Activated naive CD8-positive, alpha-beta T cell treated with anti-CD3 and anti-CD28 coated beads, Interleukin-2, amount 10 ng/mL, durations not matched to agents 7 days and 5 days (primary cell): ENCODE measurements at places on chromosomes 11 and 22.

DNA sequence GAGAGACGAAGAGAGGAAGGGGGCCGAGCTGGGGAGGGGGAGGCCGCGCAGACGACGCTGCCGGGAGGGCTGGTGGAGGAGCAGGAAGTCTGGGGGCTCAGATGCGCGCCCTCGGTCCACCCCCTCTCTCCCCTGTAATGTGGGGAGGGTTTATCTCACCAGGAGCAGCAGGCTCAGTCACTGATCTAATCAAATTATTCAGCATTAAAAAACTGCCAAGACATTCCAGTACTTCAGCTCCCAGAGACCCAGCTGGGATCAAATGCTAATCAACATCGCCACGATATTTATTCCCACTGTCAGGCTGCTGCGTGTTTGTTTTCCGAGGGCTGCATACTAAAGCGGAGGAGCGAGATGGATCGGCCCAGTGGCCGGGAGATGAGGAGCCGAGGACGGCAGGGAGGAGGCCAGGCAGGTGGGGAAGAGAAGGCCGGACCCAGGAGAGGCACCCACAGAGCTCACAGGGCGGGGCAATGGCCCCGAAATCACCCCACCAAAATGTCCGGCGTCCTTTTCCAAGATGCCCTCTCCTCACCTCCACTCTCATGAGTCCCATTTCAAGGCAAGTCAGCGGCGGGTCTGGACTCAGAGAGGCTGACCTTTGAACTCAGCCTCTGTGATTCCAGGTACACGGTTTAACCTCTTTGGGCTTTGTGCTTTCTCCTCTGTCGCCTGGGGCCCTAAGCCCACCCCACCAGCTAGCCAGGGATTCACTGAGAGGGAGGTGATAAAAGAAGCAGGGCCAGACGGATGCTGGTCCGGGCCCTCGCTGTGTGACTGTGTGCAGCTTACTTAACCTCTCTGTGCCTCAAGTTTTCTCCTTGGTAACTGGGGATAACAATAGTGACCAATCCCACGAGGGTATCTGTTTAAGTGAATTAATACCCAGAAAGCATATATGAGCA, 502.1 kb downstream of the MN1 start:
- H3K36me3 ChIP-seq = no peaks in the 10 kb centered on the region
- H3K27ac ChIP-seq = no peak overlapping the region
- DNase-seq = no peak
- no peak overlapping the region for H3K4me3 ChIP-seq
- H3K27me3 ChIP-seq = peaks cover 10% of the 10 kb centered on the region

GRCh38 chr11:68036717-68037239, 2.0 kb upstream of the TCIRG1 start:
- H3K27me3 ChIP-seq = no peaks in the 10 kb centered on the region
- peaks cover 20% of the 10 kb centered on the region for H3K4me1 ChIP-seq
- peak overlapping the region; percentile 97 for H3K27ac ChIP-seq
- peak overlapping the region; percentile 63 for H3K4me3 ChIP-seq
- DNase-seq = peak; percentile 56

DNA sequence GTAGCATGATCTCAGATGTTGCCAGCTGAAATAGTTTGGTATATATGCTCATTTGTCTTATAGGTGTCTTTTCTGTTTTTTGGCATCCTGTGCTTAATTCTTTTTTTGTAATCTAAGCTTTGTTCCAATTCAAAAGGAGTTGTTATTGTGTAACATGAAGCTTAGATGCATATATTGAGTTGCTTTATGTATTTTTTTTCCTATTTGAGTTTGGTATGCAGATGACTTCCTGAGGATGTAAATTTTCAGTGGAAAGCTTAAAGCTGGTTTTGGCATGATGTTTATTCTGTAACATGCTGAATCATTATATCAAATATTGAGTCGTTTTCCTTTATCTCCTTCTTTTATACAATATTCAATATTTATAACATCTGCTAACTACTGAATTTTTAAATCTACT, 69.4 kb downstream of the DDX10 start:
- no peaks in the 10 kb centered on the region for H3K27me3 ChIP-seq
- peaks cover 31% of the 10 kb centered on the region for H3K36me3 ChIP-seq
- H3K27ac ChIP-seq = no peak overlapping the region
- H3K4me1 ChIP-seq = peaks cover 17% of the 10 kb centered on the region

- H3K36me3 ChIP-seq = no peaks in the 10 kb centered on the region
- no peaks in the 10 kb centered on the region for H3K4me1 ChIP-seq
- H3K27me3 ChIP-seq = no peaks in the 10 kb centered on the region
These were observed 714.7 kb upstream of the TENM4 start for GRCh38 chr11:80155412-80156017.

- H3K27ac ChIP-seq = no peak overlapping the region
- no peaks in the 10 kb centered on the region for H3K4me1 ChIP-seq
- H3K36me3 ChIP-seq = no peaks in the 10 kb centered on the region
- H3K4me3 ChIP-seq = no peak overlapping the region
These were observed 47.8 kb upstream of the ALX4 start for GRCh38 chr11:44357711-44358110.

DNA sequence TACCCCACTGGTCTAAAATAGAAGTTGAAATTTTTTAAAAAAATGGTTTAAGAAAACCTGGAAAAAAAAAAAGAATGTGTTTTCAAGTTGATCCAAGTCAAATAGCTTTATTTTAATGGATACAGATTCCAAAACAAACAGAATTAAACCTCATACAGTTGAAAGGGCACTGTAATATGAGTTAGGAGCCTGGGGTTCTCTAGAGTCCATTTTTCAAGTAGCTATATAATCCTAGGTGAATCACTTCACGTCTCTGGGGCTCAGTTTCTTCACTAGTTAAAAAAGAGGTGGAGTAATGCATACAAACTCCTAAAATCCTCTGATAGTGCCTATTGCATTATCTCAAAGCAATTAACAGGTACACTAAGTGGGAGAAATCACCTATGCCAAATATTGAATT, 132.9 kb downstream of the BBOX1 start:
- H3K27ac ChIP-seq = no peak overlapping the region
- no peaks in the 10 kb centered on the region for H3K36me3 ChIP-seq
- H3K27me3 ChIP-seq = peaks cover 11% of the 10 kb centered on the region
- no peaks in the 10 kb centered on the region for H3K4me1 ChIP-seq

DNA sequence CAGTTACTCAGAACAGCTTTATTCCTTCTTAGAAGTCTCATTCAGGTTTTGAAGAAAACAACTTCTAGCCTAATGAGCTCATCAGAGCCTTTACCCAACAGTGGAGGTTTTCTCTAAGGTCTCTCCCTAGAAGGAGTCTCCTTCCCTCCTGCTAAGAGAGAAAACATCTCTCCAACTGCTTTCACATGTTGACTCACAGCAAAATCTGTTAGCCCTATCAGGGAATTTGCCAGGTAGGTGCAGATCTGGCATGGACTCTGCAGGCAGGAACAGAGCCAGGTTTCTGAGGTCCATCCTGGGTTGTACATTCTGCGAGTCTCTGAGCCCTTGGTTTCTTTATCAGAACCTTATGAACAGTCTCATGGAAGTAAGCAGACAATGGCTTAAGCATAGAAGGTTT, 214.4 kb downstream of the HIPK3 start:
- H3K4me1 ChIP-seq = no peaks in the 10 kb centered on the region
- no peak overlapping the region for H3K4me3 ChIP-seq

GRCh38 chr22:19765477-19766239, 5.1 kb downstream of the TBX1 start:
- peak overlapping the region; percentile 65 for H3K27ac ChIP-seq
- no peaks in the 10 kb centered on the region for H3K36me3 ChIP-seq
- peaks cover 63% of the 10 kb centered on the region for H3K27me3 ChIP-seq
- H3K4me3 ChIP-seq = peak overlapping the region; percentile 72
- peak; percentile 71 for DNase-seq
- peaks cover 10% of the 10 kb centered on the region for H3K4me1 ChIP-seq

GRCh38 chr22:29615705-29616327, 12.4 kb downstream of the NF2 start:
- no peaks in the 10 kb centered on the region for H3K27me3 ChIP-seq
- H3K4me3 ChIP-seq = no peak overlapping the region
- H3K36me3 ChIP-seq = peaks cover 5% of the 10 kb centered on the region
- H3K4me1 ChIP-seq = peaks cover 16% of the 10 kb centered on the region

DNA sequence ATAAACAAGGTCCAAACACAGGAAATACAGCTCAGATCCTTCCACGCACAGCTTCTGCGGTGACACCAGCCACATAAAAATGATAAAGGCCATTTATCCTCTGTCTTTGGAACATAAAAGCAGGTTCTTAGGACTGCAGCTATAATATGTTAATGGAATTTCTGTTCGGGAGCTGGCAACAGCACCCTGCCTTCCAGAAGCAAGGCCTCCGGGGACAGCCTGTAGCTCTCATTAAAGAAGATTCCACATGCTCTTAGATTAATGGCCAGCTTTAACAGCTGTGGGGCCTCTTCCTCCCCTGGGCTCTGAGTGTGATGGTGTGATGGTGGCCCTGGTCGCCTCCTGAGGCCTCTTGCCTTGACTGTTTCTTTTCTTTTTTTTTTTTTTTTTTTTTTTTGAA, 137.3 kb downstream of the CACNA1I start:
- peaks cover 15% of the 10 kb centered on the region for H3K27me3 ChIP-seq
- H3K4me3 ChIP-seq = no peak overlapping the region
- DNase-seq = no peak
- no peaks in the 10 kb centered on the region for H3K36me3 ChIP-seq
- H3K27ac ChIP-seq = no peak overlapping the region

DNA sequence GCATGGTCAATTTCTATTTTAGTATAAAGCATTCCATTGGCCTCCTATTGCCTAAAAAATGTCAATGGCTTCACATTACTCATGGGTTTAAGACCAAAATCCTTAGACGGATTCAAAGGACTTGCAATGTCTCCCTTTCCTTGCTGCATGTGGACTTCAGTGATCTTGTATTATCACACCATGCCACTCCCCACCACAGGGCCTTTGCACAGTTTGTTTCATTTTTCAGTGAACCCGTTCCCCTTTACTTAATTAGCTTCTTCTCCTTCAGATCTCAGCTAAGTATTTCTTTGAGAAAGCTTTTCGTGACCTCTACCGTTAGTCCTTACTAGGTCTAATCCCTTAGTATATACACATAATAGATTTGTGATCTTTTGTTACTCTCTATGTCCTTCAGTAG, 269.7 kb downstream of the FAM76B start:
- H3K36me3 ChIP-seq = peaks cover 2% of the 10 kb centered on the region
- DNase-seq = no peak
- no peaks in the 10 kb centered on the region for H3K4me1 ChIP-seq
- no peak overlapping the region for H3K27ac ChIP-seq
- peaks cover 2% of the 10 kb centered on the region for H3K27me3 ChIP-seq

- H3K4me1 ChIP-seq = peaks cover 3% of the 10 kb centered on the region
- H3K36me3 ChIP-seq = no peaks in the 10 kb centered on the region
- no peak overlapping the region for H3K4me3 ChIP-seq
These were observed 365.0 kb downstream of the ETS1 start for GRCh38 chr11:128222245-128222884.

- no peak overlapping the region for H3K27ac ChIP-seq
- H3K36me3 ChIP-seq = peaks cover 28% of the 10 kb centered on the region
- H3K27me3 ChIP-seq = no peaks in the 10 kb centered on the region
- no peak overlapping the region for H3K4me3 ChIP-seq
- no peak for DNase-seq
These were observed 162.0 kb upstream of the SORL1-AS1 start for GRCh38 chr11:121614636-121615240.

- no peak for DNase-seq
- no peaks in the 10 kb centered on the region for H3K27me3 ChIP-seq
- no peak overlapping the region for H3K27ac ChIP-seq
- H3K4me1 ChIP-seq = no peaks in the 10 kb centered on the region
- no peak overlapping the region for H3K4me3 ChIP-seq
These were observed 174.8 kb downstream of the LARGE1 start for GRCh38 chr22:33745501-33745900.

- H3K27me3 ChIP-seq = no peaks in the 10 kb centered on the region
- DNase-seq = no peak
- H3K36me3 ChIP-seq = no peaks in the 10 kb centered on the region
- H3K4me1 ChIP-seq = no peaks in the 10 kb centered on the region
These were observed 632.0 kb upstream of the KIRREL3 start for GRCh38 chr11:127632546-127632945.

- H3K27me3 ChIP-seq = no peaks in the 10 kb centered on the region
- H3K4me3 ChIP-seq = no peak overlapping the region
- H3K4me1 ChIP-seq = no peaks in the 10 kb centered on the region
- H3K27ac ChIP-seq = no peak overlapping the region
- DNase-seq = no peak
- peaks cover 15% of the 10 kb centered on the region for H3K36me3 ChIP-seq
These were observed 497.4 kb downstream of the ETS1 start for GRCh38 chr11:128089962-128090361.

DNA sequence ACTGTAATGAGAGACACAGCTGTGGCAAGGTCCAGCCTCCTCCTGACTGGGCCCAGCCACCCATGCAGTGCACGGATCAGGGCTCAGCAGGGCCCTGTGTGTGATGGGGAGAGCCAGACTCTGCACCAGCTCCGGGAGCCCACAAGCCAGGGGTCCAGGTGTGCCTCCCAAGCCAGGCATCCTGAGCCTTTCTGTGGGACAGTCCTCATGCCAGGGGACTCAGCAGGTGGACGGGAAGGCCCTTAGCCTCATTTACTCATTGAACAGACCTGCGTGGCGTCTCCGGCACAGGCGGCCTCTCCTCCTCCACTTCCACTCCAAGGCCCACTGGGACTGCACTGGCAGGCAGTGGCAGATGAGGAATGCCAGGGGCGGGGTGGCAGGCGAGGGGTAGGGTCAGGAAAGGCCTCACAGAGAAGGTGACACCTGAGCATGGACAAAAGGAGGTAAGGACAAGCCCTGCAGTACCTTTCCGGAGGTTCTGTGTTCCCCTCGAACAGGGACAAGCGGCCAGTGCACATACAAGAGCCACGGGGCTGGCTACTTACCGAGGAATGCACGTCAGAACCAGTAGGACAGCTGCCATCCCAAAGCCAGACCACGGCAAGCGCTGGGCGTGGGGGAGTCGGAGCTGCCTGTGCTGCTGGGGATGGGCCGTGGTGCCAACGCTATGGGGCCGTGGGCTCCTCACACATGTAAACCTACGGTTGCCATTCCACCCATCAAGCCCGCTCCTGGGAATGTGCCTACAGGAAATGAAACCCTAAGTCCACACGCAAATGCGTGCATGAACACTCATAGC, 52.7 kb downstream of the IGF2 start:
- no peaks in the 10 kb centered on the region for H3K36me3 ChIP-seq
- H3K27me3 ChIP-seq = peaks cover 4% of the 10 kb centered on the region
- H3K27ac ChIP-seq = no peak overlapping the region
- H3K4me3 ChIP-seq = no peak overlapping the region
- no peaks in the 10 kb centered on the region for H3K4me1 ChIP-seq
- peak; percentile 17 for DNase-seq

DNA sequence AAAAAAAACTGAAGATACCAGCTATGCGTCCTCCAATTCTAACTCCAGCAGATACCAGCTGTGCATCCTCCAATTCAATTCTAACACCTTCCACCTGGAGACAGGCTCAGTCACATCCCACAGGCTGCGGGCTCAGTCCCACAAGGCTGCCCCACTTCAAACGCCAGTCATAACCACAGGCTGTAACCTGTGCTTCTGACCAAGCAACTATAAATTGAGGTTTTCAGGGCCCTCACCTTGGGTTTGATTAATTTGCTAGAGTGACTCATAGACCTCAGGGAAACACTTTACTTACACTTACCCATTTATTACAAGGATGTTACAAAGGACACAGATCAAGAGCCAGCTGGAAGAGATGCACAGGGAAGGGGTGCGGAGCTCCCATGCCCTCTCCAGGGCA, 32.4 kb upstream of the MSANTD2 start:
- H3K4me3 ChIP-seq = no peak overlapping the region
- no peak for DNase-seq
- H3K27me3 ChIP-seq = peaks cover 50% of the 10 kb centered on the region
- H3K27ac ChIP-seq = no peak overlapping the region
- no peaks in the 10 kb centered on the region for H3K36me3 ChIP-seq

GRCh38 chr11:130785380-130786116, 130.7 kb downstream of the SNX19 start:
- no peak for DNase-seq
- no peaks in the 10 kb centered on the region for H3K4me1 ChIP-seq
- peaks cover 5% of the 10 kb centered on the region for H3K27me3 ChIP-seq
- no peaks in the 10 kb centered on the region for H3K36me3 ChIP-seq
